ENCODE measurements at places on chromosomes 5 and 9.

- no peak for DNase-seq
Measured at GRCh38 chr5:112776301-112776856, 38.7 kb downstream of the APC start.

GRCh38 chr5:160516696-160517530, 95.3 kb downstream of the PTTG1 start:
- no peak for DNase-seq

GRCh38 chr5:20305463-20305862, 317.5 kb upstream of the CDH18 start:
- no peak for DNase-seq

GRCh38 chr5:31671339-31671741, 32.4 kb downstream of the PDZD2 start:
- DNase-seq = no peak

DNA sequence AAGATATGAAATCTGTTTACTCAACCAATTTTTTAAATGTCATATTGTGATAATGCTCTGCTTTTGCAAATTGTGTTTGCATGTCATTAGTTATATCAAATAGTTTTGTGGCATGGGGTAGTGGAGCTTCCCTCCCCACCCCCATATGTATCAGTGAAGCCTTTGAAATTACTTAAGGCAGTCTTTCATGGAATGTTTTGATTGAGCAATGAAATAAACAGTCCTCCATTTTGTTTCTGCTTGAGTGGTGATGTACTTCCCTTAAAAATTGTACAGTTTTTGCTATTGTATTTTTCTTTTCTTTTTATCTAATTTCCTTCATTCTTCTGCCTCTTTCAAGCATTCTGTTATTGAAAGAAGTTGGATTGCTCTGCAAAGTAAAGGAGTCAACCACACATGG, 3.5 kb downstream of the SOWAHA start:
- no peak for DNase-seq

GRCh38 chr9:8895861-8896224, 1096.3 kb upstream of the DMAC1 start:
- no peak for DNase-seq

DNA sequence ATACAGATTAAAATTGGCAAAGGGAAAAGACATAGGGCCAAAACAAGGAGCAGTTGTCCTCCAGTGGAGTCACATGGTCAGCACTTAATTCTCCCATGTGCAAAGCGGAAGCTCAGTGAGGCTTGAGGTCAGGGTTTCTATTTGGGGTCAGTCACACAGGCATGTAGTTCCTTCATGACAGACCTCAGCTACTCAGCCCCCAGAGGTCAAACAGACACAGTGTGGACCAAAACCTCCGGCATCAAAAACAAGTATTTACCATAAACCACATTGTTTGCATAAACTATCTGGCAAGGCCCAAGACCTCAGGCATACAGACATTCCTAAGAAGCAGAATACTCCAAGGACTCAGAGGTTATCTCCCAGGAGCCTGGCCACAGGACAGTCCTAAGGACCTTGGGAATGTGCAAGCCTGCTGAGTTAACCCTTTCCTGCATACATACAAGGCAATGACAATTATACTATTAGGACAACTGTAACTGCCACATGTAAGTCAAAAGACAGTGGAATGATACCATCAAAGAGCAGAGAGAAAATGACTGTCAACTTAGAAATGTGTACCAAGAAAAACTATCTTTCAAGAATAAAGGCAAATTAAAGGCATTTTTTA, 28.7 kb upstream of the FNIP1 start:
- DNase-seq = no peak

GRCh38 chr9:87554171-87554910, 56.7 kb downstream of the DAPK1 start:
- no peak for DNase-seq

DNA sequence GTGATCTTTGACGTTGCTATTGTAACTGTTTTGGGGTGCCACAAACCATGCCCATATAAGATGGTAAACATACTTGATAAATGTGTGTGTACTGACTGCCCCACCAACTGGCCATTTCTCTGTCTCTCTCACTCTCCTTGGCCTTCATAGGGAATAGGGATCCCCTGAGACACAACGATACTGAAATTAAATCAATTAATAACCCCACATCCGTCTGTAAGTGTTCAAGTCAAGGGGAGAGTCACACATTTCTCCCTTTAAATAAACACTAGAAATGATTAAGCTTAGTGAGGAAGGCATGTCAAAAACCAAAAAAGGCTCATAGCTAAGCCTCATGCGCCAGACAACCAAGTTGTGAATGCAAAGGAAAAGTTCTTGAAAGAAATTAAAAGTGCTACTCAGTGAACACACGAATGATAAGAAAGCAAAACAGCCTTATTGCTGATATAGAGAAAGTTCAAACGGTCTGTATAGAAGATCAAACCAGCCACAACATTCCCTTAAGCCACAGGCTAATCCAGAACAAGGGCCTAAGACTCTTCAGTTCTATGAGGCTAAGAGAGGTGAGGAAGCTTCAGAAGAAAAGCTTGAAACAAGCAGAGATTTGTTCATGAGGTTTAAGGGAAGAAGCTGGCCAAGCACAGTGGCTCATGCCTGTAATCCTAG, 111.1 kb downstream of the UGCG start:
- DNase-seq = no peak

DNA sequence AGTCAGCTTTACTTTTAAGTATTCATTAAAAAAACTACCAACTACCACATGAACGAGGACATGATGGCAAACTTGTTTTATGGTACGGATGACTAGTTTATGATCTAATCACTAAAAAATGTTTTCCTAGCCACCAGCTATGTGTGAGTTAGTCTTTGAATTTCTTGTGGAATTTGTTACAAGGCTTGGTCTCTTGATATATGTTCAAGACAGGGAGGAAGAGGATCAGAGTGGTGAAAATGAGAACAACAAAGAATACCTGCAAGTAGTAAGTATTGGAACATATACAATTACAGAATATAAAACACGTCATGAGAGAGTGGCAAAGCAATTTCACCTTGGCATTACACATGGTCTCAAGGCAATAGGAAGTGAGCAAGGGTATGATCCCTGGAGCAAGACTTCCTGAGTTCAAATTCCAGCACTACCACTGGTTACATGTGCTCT, 548.6 kb upstream of the TLE4 start:
- DNase-seq = no peak

DNA sequence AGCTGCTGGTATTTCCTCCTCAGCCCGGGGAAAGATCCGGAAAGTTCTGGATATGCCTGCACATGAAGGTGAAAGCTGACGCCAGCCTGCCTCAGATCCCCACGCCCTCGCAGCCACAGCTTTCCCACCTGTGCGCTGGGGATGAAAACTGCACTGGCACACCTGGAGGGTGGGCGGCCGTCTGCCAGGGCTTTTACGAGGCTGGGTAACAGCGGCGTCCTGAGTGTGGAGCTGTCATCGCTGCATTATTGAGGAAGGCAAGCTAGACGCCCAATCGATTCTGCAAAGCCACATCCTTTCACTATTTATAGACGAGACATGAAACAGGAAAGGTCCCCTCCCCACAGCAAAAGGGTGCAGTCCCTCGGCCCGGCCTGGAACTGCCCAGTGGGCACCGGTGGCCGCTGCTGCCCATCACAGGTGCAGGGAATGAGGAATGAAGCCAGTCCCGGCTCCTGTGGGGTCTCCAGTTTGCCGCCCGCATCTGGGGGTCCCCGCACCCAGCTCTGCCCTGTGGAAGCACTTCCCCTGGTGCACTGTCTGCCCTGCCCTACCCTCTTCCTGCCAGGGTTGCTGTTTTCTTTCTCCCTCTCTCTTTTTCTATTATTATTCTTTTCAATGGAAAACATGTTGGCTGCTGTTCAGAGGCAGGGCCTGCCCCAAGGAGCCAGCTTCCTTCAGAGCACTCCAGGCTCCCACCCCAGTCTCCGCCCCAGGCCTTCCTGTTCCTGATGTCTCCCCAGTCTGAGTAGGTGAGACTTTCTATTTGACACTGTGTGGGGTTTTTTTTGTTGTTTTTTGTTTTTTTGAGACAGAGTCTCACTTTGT, 7.0 kb downstream of the NOTCH1 start:
- peak; percentile 20 for DNase-seq

DNA sequence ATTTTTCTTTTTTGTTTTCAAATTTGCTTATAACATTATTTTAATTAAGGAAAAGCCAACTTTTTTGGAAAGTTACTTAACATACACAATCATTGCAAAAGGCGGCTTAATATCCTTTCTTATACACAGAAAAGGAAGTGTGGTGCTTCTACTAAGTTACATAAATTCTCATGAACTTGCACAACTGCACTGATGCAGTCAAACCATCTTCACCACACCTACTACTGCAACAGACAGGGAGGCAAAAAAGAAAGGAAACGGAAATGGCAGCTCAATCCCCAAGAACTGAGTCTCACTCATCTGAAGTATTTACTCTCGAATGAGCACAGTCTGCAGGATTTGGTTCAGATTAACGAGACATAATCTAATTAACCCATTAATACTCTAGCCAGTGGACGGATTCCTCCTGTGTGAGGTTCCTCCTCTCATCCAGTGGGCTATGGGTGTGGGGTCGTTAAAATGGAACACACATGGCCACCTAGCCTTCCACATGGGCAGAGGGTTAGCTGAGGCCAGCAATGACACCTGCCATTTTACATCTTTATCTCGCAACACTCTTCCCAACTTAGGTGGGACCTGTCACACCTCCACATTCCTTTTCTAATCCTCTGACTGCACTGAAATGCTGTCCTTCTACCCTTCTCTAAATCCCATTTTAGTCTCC, 30.0 kb downstream of the GOLM1 start:
- DNase-seq = no peak

DNA sequence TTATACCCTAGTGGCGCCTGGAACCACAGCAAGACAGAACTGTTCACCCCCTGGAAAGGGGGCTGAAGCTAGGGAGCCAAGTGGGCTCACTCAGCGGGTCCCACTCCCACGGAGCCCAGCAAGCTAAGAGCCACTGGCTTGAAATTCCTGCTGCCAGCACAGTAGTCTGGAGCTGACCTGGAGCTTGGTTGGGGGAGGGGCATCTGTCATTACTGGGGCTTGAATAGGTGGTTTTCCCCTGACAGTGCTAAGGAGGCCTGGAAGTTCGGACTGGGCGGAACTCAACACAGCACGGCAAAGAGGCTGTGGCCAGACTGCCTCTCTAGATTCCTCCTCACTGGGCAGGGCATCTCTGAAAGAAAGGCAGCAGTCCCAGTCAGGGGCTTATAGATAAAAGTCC, 19.5 kb downstream of the BTNL3 start:
- no peak for DNase-seq

- DNase-seq = no peak
Measured at GRCh38 chr9:76827296-76828080, 63.2 kb downstream of the PCA3 start.

- DNase-seq = no peak
Measured at GRCh38 chr5:60210810-60211209, 317.3 kb upstream of the PDE4D start.

DNA sequence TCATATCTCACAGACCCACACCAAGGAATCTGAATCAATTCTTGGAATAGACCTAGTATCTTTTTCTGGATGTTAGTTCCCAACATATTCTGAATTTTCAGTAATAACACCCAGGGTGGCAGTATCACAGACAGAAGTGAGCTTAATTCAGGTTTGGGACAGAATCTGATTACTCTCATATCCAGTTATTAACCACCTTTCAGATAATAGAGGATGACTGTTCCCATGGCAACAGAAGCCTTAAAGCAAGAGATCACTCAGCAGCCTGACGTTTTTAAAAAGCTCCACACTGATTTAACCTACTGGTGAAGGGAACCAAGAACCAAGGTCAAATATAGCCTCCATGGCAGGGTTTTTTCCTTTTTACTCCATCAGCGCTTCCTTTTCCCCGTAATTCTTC, 68.4 kb downstream of the ACTBL2 start:
- DNase-seq = no peak

DNA sequence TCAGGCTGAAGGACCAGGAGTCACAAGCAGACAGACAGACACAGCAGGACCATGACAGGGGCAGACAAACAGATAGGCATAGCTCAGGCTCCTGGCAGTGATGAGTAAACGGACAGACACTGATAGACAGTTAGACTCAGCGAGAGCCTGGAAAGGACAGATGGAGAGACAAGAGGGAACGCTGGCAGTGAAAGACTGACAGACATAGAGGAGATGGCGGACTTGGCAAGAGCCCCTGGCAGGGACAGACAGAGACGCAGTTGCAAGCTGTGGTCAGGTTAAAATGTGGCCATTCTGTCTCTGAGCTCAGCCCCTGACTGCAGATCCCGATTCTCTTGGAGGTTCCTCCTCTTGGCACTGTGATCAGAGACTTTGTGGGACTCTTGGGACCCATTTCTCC, 13.6 kb downstream of the CSF2 start:
- no peak for DNase-seq

- no peak for DNase-seq
Measured at GRCh38 chr5:58011301-58011700, 448.6 kb downstream of the PLK2 start.

GRCh38 chr5:154868702-154869101, 10.3 kb downstream of the CNOT8 start:
- DNase-seq = no peak

DNA sequence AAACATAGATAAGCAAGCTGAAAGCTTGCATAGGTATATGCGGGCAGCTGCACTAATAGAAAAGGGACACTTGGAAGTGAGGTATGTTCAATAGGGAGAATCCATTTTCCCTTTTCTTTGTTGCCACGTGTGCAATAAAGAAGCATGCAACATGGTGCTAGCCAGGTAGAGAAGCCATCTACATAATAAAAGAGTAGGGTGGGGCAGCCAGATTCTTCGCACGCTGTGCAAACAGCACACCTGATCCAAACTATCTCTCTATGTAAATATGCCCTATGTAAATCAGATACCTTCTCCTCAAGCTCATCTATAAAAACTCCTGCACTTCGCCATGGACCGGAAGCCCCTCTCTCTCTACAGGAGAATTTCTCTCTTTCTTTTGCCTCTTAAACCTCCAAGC, 91.9 kb upstream of the C9orf72 start:
- DNase-seq = no peak

DNA sequence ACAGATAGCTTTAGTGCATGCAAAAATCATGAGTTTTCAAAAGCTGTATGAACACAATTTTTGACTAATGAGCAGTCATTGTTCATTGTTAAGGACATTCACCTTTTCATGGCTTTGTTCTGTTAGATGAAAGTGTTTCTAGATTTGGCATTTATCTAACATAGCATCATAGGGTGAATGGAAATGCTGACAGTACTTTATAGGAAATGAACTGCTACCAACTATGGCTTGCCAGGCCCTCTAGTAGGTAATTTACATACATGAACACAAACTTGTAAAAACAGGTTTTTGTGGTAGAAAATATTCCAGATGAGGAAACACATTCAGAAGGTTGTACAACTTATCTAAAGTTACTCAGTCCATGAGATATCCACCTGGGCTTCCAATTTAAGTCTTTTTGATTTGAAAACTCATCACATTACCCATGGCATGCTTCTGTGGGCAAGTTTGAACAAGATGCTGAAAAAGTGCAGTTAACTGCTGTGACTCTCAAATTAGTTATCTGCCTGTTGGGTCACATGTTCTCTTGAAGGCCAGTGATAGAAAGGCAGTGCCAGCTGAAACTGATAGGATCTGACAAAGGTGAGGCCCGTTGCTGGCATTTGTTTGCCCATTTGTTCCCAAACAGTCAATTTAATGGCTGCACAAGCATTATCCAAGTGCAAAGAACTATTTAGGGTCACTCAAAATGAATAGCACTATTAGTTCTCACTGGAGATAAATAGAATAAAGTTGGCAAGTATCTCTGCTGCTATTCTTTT, 399.1 kb downstream of the MAN2A1 start:
- DNase-seq = no peak
